ENCODE measurements at places on chromosomes 2 and 18.

- no peak for DNase-seq
Measured at GRCh38 chr2:73685764-73686438, 43.7 kb upstream of the NAT8 start.

DNA sequence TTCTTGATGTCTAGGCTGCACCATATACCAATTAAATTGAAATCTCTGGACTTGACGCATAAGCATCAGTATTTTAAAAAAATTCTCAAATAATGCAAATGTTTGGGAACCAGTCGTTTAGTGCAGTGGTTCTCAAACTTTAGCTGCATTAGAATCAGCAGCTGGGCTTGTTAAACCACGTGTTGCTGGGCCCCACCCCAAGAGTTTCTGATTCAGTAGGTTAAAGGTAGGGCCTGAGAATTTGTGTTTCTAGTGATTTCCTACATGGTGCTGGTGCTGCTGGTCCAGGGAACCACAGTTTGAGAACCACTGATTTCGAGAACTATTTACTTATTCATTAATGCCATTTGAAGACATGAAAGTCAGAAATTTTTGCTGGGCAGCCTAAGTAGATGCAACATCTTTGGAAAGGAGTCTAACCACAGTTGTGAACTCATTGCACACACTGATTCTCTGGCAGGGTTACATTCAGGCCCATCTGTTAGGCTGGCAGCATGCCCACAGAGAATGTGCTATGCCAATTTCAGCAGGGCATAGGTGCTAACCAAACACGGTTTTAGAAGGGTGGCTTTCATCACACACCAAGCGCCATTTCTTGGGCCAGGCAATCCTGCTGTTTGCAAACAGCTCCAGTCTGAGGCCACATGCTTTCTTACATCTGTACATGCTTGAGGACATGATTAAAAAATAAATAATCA lies 26.4 kb upstream of the ATP5MC3 start:
- no peak for DNase-seq

DNA sequence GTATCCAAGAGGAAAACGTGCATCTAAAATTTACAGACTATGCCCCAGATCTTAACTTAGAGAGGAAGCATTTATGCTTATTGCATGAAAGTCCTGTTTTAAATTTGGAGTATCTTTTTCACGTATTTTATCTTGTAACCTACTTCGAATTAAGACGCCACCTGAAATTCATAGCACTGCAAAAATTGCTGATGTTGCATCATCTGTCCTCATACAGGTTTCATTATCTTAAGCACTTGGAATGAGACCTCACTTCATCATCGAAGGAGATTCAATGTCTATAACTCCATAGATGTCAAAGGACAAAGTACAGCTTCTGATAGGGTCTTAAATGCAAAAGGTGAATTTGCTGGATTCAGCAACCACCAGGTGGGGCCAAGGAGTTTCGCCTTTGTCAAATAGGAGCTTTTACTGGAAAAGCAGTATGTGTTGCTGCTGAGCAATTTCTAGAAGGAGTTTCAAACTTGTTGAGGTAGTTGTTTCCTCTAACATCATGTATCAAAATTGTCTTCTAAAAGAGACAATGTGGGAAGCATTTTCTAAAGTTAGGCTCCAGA lies 106.4 kb upstream of the CCDC85A start:
- no peak for DNase-seq

GRCh38 chr2:189146553-189146952 lies 33.0 kb downstream of the COL5A2 start:
- DNase-seq = no peak

GRCh38 chr18:6837904-6838303 lies 108.4 kb downstream of the ARHGAP28 start:
- DNase-seq = no peak

GRCh38 chr18:80037300-80037699 lies 3.1 kb downstream of the RBFA start:
- no peak for DNase-seq

GRCh38 chr18:73318739-73319479 lies 451.1 kb upstream of the NETO1 start:
- no peak for DNase-seq

DNA sequence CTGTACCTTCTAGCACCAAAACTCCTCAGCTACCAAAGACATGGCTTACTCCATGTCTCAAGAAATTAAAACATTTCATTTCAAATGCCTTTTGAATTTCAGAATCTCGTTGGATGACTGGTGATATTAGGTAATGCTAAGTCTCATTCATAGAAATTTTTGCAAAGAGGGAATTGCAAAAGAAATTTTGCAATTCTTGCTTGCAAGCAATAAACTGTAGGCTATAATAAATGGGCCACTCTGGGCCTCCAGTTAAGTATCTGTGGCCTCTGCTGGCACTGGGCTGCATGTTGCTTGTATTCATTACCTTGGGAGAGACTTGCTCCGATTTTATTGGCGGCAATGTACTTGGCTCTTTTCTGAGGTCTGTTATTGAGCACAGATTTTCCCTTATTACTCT lies 2.8 kb upstream of the LCLAT1 start:
- DNase-seq = peak; percentile 57

GRCh38 chr2:96225016-96225533 lies 16.4 kb upstream of the STARD7 start:
- peak; percentile 72 for DNase-seq

GRCh38 chr2:171432969-171433762 lies 624 bp downstream of the METTL8 start:
- peak; percentile 62 for DNase-seq

GRCh38 chr2:10009811-10010781 lies 33.3 kb upstream of the KLF11 start:
- DNase-seq = no peak

DNA sequence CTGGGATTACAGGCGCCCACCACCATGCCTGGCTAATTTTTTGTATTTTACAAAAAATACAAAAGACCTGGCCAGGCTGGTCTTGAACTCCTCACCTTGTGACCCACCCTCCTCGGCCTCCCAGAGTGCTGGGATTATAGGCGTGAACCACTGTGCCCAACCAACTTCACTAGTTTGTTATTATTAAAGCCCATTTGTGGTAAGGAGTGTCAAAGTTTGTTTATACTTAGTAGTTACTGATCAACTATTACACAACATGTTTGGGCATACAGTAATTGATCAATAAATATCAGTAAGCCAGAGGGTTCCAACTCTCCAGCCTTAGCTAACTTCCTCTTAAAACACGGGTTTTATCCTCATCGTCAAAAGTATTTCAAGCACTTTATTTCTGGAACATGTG lies 67.5 kb upstream of the ZNG1B start:
- DNase-seq = no peak

DNA sequence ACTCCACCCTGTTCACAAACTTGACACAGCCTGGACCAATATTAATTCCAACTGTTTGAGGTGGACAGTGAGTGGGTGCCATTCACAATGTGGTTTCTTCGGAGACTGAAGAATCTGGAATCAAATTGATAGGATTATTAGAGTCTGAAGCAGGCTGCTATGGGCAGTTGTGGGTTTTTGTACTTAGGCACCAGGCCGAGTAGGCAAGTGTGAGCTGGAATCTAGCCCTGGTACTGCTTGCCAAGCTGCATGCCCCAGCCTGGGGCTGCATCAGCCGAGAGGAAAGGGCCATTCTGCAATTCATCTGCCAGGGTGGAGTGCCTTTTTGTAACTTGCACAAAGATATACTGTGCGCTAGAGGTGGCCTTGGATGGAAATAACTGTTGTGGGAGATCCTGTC lies 654.7 kb upstream of the FANCL start:
- DNase-seq = no peak

DNA sequence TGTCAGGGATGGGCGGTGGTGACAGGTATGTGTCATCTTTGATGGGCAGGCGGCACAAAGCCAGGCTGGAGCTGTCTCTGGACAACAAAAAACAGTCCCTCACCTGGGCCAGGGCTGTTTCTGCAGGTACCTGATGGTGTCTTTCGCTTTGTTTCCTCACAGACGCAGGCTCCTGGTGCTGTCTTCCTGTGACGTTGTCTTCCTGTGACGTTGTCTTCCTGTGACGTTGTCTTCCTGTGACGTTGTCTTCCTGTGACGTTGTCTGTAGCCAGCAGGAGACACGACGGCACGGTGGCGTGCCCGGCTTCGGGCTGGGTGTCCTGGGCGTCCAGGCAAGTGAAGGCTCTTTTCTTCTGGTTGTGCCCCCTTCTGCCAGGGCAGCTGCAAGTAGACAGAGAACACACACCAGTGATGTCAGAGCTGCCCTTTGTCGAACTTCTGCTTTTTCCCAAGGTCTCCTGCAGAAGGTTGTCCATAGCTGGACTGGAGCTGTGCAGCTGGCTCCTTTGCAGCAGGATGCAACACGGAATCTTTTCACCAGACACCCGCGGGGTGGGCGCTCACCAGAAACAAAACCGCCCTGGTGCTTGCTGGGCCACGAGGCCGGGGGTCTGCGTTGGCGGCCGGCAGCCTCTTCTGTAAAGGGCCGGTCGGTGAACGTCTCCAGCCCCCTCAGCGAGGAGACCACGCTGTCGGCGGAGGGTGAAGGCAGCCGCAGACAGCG lies 21.1 kb downstream of the GPR35 start:
- DNase-seq = peak; percentile 41

- no peak for DNase-seq
Measured at GRCh38 chr18:50679056-50679455, 119.2 kb downstream of the MAPK4 start.

DNA sequence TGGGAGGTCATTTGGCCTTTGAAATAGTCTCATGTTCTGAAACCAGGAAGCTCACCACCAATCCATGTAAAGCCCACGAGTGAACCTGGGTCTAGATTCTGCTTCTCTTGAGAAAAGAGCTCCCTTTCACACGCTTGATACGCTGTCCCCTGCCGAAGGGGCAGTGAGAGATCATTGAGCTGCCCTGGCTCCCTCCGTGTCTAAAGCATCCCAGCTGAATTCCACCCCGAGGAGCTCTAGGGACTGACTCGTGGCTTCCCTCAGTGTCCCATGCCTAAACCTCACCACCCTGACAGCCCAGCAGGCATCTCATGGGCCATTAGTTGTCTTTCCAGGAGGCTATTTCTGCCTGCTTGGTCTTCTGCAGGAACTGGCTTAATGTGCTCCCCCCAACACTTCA lies 68.6 kb downstream of the COL6A3 start:
- DNase-seq = no peak

GRCh38 chr2:217208867-217209266 lies 349.0 kb upstream of the TNP1 start:
- no peak for DNase-seq

GRCh38 chr2:172329416-172329773 lies 98.0 kb upstream of the ITGA6 start:
- no peak for DNase-seq

DNA sequence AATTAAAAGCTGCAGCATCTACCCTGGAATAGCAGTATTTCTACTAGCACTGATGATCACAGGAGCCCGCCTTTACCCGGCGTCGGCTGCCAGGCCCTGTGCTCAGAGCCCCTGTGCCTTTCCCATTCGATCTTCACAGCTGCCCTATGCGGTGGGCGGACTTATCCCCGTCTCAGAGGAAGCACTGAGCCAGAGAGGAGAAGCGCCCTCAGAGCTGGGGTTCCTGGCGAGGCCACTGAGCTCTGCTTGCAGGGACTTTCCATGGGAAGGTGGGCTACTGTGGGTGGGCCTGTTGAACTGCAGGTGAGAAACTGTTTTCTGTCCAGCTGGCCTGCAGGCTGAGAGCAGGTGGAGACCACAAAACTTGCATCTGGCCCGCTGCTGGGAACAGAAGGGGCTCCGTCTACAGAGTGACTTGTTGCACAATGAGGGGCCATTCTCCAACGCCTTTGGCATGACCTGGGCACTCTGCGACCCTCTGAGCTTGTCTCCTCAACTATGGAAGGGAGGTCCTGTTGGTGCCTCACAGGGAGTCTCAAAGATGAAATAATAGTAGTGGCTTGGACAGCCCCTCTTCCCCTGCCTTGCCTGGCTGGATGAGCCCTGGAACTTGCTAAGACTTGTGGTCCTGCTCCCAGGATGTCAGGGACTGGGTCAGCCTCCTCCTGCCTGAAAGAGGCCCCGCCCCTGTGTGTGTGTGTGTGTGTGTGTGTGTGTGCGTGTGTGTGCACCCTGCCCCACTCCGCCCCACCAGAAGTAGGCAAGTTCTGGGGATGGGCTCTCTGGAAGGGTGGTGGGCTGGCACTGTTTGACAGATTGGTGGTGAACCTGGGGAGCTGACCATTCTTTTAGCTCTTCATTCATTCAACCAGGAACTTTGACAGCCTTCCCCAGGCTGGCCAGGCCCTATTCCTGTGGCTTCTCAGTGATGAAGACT lies 32.7 kb downstream of the GLI2 start:
- no peak for DNase-seq

GRCh38 chr2:234403751-234404150 lies 93.1 kb downstream of the ARL4C start:
- DNase-seq = no peak

DNA sequence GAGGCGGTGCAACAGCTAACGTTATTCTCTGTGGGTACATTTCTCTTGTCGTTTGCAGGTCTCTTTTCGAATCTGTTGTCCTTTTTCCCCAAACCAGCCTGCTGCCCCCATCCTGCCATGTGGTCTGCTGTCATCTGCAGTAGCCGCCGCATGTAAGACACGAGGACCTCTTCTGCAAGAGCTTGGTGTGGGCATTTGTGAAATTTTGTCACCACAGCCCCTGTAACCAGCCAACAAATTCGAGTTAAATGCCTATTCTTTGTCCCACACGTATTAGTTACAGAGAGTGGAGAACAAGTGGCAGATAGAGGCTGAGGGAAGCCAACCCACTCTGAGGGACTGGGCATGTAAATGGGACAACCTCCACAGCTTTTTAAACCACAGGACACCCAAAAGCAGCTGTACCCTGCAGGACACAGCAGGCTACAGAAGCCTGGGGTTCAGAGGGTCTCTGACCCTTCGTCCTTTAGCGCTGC lies 35.0 kb downstream of the ITGA6 start:
- DNase-seq = no peak

GRCh38 chr2:54657664-54658083 lies 65.8 kb upstream of the EML6 start:
- DNase-seq = peak; percentile 28

- DNase-seq = peak; percentile 48
Measured at GRCh38 chr18:4068552-4069158, 386.5 kb downstream of the DLGAP1 start.

DNA sequence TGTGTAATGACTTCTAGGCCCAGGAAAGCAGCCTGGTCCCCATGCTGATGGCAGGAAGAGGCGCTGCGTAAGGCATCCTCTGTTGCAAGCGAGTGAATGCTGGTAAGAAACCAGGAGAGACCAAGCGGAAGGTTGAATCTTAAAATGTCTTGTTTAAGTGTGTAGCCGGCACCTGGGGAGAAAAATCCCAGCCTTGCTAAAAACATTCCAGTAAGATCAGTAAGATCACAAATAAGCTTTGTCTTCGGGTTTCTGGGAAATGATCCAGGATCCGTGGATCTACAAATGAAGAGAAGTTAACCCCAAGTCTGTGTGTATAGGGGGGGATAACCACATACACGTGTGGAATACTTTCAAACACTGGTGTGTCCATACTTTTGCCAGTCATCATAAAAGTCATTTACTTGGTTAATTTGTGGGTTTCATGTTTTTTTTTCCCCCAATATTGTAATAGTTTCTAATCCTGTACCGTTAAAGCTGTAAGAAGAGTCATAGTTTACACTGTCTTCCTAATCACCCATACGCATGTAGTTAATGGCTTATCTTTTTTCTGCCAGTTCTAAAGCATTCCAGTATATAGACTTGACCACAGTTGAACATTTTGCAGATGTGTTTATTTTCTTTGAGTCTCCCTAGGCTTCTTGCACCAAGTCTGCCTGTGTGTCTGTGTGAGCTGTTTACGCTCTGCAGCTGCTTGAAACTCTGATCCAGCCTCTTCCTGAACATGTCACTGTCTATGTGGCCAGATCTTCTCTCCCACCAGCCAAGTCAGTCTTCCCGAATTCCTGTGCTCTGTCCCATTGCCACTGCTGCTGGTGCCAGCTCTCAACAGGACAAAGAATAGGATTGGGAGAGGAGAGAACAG lies 135.9 kb upstream of the ARL4C start:
- DNase-seq = no peak

- no peak for DNase-seq
Measured at GRCh38 chr2:85903849-85904248, 15.1 kb upstream of the ST3GAL5 start.

Data from HL-60 (cell line).